ENCODE measurements at places on chromosomes 7 and 10.

DNA sequence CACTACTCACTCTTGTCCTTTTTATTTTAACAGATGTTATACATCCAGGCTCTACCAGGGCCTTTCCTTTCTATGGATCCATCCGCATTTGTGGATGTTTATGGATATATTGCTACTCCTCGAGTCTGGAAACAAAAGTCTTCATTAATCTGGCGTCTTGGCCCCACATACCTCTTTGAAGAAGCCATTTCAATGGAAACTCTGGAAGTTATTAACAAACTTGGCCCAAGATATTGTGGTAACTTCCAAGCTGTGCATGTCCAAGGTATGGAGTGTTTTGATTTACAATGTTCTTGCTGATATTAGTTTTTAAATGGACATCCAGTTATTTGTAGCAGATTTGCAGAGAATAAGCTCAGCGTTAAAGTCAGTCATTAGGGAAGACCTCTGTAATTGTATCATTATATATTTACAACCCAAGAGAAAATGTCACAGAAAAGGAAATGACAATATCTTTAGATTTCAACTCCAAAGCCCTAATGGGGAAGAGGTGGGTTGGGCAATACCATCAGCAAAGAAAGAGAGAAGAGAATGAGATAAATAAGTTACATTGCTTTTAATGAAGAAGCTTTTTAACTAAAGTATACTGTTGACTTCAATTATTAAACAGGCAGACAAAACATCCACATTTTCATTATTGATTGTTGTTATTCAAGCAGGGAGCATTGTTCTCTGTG, 102.1 kb downstream of the WDFY4 start:
- no peak for DNase-seq

- no peak for DNase-seq
These were observed 354.0 kb downstream of the PHF14 start for GRCh38 chr7:11327633-11328032.

GRCh38 chr7:44112231-44112996, 8.3 kb downstream of the AEBP1 start:
- no peak for DNase-seq

DNA sequence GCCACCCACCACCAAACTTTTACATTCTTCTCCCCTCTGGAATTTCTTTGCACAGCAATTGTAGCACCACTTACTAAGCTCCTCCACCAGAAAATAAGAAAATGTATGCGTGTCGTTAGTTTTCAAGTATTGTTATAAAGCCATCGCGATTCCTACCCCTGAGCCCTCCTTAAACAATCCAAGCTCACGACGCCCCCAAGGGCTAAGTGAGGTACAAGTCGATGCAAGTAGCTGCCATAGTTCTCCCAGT, 1.3 kb downstream of the FRAT2 start:
- DNase-seq, result no peak

DNA sequence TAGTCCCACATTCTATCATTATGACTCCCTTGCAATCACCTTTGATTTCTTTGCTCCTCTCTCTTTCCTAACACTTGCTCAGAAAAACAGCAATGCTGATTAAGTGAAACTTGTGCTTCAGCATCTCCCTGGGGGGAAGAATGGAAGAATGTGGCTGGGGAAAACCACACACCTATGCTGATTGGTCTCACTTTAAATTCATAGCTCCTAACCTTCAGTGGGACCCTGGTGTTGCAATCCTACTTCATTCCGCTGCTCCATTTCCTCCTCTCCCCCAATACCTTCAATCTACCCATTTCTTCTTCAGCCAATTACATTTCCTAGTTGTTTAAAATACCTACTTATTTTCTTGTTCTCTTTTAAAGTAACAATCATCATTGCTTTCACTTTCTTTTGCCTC, 1166.7 kb upstream of the C7orf33 start:
- DNase-seq, result no peak

DNA sequence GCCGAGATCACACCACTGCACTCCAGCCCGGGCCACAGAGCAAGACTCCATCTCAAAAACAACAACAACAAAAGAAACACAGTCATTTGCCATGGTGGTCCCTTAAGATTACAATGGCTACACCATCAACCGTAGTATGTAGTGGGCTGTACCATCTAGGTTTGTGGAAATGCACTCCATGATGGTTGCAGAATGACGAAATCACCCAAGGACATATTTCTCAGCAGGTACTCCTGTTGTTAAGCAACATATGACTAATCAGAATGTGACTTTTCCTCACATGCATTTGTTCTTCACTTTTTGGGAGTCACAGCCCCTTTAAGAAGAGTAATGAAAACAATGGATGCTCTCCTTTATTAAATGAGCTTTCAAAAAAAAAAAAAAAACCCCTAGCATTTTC, 11.0 kb downstream of the SVIL start:
- DNase-seq, result no peak

DNA sequence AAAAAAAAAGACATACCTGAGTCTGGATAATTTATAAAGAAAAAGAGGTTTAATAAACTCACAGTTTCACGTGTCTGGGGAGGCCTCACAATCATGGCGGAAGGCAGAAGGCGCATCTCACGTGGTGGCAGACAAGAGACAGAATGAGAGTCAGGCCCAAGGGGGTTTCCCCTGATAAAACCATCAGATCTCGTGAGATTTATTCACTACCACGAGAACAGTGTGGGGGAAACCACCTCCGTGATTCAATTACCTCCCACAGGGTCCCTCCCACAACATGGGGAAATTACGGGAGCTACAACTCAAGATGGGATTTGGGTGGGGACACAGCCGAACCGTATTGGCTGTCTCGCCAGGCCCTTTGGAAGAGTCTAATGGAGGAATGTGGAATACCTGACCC, 9.0 kb upstream of the MAFK start:
- no peak for DNase-seq

- DNase-seq, result no peak
These were observed 15.0 kb downstream of the FZD9 start for GRCh38 chr7:73448609-73449008.

DNA sequence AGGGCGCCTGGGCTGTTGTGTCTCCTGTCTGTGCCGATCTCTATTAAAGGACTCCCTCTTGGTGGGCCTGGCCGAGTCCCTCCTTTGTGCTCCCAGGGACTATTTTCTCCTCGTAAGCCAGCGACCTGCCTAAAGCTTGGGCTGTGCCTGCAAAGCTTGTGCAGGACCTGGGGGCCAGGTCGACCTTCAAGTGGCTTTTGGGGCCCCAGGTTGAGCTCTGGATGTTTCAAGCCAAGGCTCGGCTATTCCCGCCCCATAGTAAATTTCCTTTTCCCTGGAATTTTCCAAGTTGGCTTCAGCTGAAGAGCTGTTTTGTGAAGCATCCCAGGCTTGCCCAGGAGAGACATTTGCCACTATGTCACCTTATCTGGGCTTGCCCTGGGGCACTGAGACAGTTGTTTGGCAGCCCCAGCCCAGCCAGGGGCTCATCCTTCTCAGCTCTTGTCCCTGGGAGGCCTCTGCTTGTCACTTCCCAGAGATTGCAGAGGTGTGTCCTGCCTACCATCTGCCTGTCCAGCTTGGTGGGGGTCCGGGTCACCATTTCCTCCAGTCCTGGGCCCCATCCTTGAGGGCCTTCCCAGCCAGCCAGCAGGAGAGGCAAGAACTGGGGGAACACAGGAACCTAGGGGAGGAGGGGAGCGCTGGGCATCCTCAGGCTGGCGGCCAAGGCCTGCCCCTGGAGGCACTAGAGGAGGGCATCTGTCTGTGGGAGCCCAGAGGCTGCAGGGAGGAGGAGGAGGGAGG, 20.2 kb downstream of the ZMIZ2 start:
- DNase-seq, result no peak

DNA sequence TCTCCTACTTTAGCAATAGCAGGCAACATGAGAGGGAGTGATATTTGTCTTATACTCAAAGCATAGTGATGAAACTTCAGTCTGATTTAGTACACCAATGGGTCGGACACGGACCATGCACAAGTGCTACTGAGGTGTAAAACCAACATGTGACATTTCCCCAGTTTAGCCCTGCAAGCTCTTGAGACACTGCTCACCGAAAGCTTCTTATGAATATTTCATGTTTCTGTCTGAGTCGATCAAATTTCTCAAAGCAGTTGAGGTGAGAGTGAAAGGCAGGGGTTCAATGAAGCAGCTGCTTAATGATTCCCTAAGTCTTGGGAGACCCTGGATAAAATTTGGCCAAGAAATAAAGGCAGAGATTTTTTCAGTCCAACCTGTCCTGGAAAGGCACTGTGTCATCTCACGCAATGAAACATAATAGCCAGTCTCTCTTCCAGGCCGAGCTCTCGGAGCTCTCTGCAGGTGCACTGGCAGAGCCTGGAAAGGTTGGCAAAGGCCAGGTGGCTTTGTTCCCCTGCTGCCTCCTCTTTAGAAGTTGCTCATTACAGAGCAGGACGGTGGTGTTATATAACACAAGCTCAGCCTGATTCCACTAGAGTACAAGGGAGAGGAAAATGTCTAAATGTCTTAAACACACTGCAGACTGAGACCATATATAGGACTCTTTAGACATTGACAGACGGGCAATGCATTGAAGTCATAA, 33.9 kb upstream of the XPNPEP1 start:
- DNase-seq, result no peak

- no peak for DNase-seq
These were observed 276.2 kb downstream of the FGFR2 start for GRCh38 chr10:121322046-121322445.

GRCh38 chr7:7868572-7868899, 100.1 kb upstream of the GLCCI1 start:
- DNase-seq, result no peak

DNA sequence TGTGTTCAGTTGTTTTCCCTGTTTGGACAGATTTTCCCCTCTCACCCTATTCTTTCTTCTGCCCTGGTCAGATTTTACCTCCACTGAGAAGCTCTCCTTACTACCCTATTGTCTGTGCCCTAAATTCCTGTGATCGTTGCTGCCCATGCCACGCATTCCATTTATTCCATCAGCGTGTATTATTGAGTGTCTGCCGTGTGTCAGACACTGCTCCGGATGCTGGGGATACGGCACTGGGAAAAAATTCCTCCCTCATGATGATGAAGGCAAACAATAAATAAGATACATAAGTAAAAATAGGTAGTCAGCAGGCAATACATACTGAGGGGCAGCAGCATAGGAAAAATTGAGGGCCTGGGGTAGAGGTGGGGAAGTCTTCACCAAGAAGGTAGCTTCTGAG, 86.8 kb downstream of the FANK1 start:
- DNase-seq, result no peak

DNA sequence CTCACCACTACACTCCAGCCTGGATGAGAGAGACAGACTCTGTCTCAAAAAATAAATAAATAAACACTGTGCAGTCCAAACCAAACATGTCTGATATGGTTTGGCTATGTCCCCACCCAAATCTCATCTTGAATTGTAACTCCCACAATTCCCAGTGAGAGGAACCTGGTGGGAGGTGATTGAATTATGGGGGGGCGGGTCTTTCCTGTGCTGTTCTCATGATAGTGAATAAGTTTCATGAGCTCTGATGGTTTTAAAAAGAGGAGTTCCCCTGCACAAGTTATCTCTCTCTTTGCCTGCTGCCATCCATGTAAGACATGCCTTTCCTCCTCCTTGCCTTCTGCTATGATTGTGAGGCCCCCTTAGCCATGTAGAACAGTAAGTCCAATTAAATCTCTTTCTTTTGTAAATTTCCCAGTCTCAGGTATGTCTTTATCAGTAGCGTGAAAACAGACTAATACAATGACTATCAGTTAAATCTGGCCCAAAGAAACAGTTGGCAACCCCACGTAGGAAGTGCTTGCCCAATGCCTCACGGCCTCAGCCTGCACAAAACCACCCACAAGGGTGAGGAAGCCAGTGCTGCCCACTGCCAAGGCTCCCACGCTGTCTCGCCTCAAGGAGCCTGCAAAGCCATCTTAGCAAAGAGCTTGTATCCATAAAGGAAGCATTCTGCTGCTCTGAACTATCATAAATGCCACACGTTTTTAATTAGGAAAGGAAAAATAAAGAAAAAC, 64.7 kb downstream of the PIK3AP1 start:
- no peak for DNase-seq

GRCh38 chr7:81584667-81585066, 185.2 kb downstream of the HGF start:
- no peak for DNase-seq

DNA sequence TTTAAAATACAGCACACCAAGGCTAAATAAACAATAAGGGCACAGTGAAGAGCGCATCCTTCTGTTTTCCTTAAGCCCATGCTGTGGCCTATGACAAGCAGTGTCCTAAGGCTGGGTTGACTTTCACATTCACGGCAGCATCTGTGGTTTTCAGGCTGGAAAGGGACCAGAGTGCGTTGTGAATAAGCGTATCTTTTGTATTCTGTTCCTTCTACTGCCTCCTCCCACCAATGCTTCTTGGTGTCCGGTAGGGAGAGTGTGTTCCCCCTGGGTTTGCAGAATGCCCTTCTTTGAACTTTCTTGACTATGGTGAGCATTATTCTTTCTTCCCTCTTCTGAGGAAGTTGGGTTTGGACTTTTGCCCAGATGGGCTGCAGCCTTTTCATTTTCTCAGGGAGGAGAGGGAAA, 73.6 kb downstream of the ABCA13 start:
- DNase-seq, result no peak

- DNase-seq, result no peak
These were observed 94.8 kb downstream of the PRPF18 start for GRCh38 chr10:13681528-13681927.

GRCh38 chr10:77428691-77429395, 208.8 kb downstream of the KCNMA1 start:
- DNase-seq, result no peak

- no peak for DNase-seq
These were observed 140.5 kb downstream of the TWIST1 start for GRCh38 chr7:18976715-18977471.

GRCh38 chr7:30988351-30989005, 24.7 kb downstream of the GHRHR start:
- no peak for DNase-seq

- no peak for DNase-seq
These were observed 45.9 kb downstream of the CREM start for GRCh38 chr10:35172574-35172973.

GRCh38 chr7:118286131-118286530, 61.6 kb downstream of the ANKRD7 start:
- no peak for DNase-seq

- DNase-seq, result no peak
These were observed 52.0 kb downstream of the REEP3 start for GRCh38 chr10:63573068-63573697.

GRCh38 chr10:63266391-63267316, 133.5 kb downstream of the NRBF2 start:
- no peak for DNase-seq

GRCh38 chr7:150931199-150931869, 46.8 kb downstream of the KCNH2 start:
- DNase-seq, result no peak

GRCh38 chr10:128009372-128010126, 102.6 kb downstream of the PTPRE start:
- no peak for DNase-seq

GRCh38 chr10:120103738-120104560, 211.4 kb downstream of the SEC23IP start:
- DNase-seq, result no peak
